ENCODE measurements at places on chromosomes 3 and 15.

DNA sequence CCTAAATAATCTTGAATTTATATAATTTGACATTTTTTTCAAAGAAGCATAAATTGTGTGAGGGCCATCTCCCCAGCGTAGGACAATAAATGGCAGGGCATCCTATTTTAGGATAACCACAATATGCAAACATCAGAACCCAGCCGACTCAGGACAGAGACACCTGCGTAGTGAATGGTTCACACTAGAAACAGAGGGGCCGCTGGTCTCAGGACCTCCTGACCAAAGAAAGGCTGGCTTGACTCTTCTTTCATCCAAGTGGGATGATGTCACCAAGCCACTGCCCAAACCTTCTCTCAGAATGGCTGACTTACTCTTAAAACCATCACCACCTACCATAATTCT, 162.1 kb downstream of the FOXP1 start:
- DNase-seq: no peak

GRCh38 chr3:160259589-160259988, 34.4 kb downstream of the C3orf80 start:
- DNase-seq: no peak

GRCh38 chr3:128555098-128555825, 62.3 kb upstream of the GATA2 start:
- DNase-seq: no peak

GRCh38 chr15:43441316-43441715, 51.6 kb downstream of the TP53BP1 start:
- no peak for DNase-seq

GRCh38 chr3:5096336-5097008, 25.6 kb upstream of the ARL8B start:
- no peak for DNase-seq

GRCh38 chr15:60510006-60510405, 31.1 kb upstream of the ICE2 start:
- no peak for DNase-seq

GRCh38 chr15:57286446-57287122, 89.7 kb upstream of the CGNL1 start:
- no peak for DNase-seq

DNA sequence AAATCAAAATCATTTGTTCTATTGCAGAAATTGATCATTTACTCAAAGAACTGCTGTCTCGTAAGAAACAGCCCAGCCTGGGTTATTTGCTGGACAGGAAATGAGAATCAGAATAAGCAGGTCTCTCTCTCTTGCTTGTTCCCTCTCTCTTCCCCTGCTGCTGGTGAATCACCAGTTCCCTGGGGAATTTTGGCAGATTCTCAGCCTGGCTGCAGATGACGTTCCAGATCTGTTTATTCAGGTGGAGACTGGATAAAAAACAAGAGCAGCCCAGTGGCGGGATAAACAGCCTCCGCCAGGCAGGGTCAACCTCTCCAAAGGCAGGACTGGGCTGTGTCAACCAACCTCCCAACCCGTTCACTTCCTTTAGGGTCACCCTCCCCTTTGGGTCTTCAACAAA, 72.1 kb downstream of the LRIG1 start:
- DNase-seq: no peak

- no peak for DNase-seq
Measured at GRCh38 chr15:63236272-63236671, 41.1 kb upstream of the APH1B start.

GRCh38 chr3:115808816-115809215, 185.5 kb downstream of the GAP43 start:
- DNase-seq: no peak

GRCh38 chr3:122030381-122031122, 8.5 kb upstream of the ILDR1 start:
- DNase-seq: no peak

DNA sequence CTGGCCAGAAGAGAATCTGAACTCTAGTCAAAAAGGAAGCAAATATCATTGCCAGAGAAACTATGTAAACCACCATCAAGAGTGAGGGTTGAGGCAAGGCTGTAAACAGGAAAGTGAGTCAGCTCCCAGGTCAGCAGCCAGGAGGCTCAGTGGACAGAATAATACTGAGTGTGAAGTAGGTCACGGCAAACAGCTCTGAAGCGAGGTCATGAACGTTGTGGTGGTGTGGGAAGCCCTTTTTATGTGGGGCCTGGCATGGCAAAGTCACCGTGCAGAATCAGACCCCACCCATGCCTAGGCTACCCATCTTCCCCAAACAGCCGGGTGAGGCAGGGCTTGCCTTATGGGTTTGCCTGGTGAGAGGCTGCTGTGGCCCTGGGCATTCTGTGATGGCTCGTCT, 43.9 kb downstream of the THBS1 start:
- DNase-seq: peak; percentile 50

GRCh38 chr3:150268426-150269391, 139.4 kb upstream of the TSC22D2 start:
- no peak for DNase-seq

GRCh38 chr3:126135406-126136076, 44.8 kb downstream of the ALDH1L1 start:
- DNase-seq: no peak

DNA sequence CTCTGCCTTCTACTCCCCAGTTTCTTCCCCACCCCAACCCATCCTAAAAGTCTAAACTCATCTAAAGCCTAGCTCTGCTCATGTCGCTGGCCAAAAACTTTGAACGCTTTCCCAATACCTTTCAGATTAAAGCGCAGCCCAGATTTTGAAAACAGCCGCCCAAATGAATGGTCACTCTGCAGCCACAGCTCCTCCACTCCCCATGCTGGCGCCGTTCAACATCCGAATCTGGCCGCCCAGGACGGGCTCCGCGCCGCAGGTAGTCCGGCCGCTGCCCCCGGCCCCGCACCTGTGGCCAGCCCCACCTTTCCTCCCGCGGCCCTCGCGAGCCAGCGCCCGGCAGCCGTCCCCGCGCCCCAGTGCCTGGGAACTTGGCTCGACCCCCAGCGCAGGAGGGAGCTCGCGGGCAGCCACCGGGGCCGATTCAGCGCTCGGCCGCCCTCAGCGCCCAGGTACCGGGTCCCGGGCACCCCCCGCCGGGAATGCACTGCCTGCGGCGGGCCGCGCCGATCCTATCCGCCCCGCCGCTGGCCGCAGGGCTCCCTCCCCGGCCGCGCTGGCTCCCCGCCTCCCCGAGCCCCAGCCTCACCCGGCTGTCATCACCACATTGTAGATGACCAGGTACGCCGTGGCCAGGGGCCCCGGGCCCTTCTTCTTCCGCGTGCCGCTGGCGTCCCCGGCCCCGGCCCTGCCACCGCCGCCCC, 417 bp downstream of the HACD2 start:
- no peak for DNase-seq

DNA sequence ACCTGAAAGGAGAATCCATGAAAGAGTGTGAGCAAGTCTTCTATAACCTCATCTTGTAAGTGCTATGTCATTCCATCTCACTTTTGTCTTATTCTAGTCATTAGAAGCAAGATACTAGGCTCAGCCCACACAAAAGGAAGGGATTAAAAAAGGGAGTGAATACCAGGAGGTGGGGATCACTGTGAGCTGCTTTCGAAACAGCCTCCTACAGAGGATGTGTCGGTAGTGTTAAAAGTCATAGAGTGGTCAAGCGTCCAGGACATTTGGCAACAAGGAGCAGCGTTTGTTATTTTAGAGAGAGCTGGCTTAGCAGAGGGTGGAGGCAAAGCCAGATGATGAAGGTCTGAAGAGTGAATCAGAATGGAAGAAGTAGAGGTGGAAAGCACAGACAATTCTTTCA, 11.7 kb upstream of the ZNF148 start:
- DNase-seq: no peak

GRCh38 chr3:129248286-129248979, 973 bp upstream of the COPG1 start:
- no peak for DNase-seq

GRCh38 chr3:41239587-41239986, 40.3 kb downstream of the CTNNB1 start:
- DNase-seq: no peak

DNA sequence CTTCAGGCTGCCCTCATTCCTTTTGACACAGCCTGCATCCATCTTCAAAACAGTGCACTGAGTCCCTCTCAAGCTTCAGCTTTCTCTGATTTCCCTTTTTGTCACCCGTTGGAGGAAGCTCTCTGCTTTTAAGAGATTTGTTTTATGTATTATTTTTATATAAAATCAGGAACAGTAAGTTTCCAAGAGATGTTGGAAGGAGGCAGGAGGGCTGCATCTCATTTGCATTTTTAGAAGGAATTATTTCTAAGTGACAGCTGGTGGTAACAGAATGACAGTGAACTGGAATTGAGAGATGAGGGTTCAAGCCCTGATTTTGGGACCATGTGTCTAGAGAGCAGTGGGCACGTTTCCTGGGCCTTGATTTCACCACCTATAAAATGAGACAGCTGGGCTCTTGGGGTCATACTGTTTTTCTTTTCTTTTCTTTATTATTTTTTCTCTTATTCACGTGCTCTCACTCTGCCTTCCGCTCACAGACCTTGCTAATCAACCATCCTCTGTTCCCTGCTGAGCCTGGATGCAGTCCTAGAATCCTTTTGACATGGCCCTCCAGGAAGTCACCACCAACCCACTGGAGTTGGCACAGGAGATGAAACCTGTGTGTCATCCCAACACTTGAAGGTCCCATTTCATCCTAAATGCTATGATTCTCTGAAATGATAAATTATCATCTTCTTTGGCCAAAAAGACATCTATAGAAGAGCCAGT, 148.6 kb downstream of the CACNA2D3 start:
- no peak for DNase-seq
